Vagina (tissue), 2 donors: ENCODE measurements at places on chromosomes 12 and 14.

GRCh38 chr14:102923201-102923924 lies 900 bp downstream of the AMN start:
- no peak for DNase-seq

- no peak for DNase-seq
Observed at GRCh38 chr12:67647799-67648520, 585 bp upstream of the DYRK2 start.

GRCh38 chr14:64733321-64733720 lies 29.1 kb downstream of the PLEKHG3 start:
- DNase-seq = no peak

DNA sequence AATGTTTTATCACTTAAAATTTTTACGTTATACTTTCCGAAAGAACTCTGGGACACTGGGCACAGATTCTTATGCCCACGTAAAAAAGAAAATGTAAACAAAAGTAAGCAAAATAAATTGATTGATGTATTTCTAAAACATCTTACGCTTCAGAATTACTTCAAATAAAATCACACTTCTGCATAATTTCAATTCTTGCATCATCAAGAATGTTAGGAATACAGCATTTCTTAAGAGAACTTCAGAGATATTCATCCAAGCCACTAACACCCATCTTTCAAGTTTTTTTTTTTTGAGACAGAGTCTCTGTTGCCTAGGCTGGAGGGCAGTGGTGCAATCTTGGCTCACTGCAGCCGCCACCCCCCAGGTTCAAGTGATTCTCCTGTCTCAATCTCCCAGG lies 180.6 kb downstream of the MED13L start:
- no peak for DNase-seq

DNA sequence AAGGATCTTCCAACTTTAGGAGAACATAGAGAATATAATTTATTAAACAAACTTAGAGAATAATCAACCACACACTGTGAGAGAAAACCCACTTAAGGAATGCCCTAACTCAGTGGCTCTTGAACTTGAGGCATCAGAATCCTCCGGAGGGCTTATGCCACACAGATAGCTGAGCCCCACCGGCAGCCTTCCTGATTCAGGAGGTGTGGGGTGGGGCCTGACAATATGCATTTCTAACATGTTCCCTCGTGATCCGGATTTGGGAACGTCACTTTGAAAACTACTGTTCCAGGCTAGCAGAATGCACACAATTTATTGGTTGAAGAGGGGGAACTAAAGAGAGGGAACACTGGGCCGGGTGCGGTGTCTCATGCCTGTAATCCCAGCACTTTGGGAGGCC lies 2.0 kb upstream of the SOAT2 start:
- no peak for DNase-seq
